Stimulated activated CD4-positive, alpha-beta T cell treated with anti-CD3 and anti-CD28 coated beads, Interleukin-15, amount 100 ng/mL, for 48 hours (primary cell): ENCODE measurements at places on chromosomes 7 and 10.

GRCh38 chr7:90833443-90833842, 237.3 kb downstream of the CDK14 start:
- DNase-seq, result no peak

DNA sequence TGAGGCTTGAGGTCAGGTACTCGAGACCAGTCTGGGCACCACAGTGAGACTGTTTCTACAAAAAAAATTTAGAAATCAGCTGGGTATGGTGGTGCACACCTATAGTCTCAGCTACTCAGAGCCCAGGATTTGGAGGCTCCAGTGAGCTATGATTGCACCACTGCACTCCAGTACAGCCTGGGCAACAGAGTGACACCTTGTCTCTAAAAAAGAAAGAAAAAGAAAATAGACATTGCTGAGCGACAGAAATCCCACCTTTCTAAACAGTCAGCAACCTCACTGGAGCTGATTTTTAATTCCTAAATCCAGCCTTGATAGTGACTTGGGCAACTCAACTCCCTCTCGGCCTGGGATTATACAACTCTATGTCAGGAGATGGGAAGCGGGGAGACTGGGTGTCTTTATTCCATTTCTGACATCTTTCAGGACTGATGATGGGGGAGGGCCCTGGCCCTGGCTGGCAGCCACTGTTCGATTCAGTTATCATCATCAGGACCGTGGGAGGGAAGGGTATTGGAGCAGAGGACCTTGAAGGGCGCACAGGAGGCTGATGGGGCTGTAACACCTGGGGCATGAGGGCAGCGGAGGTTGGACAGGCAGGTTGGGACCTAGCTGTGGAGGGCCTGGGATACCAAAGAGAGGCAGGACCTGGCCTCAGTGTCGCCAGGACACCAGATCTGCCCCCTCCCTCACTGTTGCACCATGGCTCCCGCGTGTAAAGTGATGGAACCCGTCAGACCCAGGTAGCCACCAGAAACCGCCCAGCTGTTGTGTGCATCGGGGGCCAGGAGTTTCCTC, 14.7 kb downstream of the HSPB1 start:
- DNase-seq, result no peak

DNA sequence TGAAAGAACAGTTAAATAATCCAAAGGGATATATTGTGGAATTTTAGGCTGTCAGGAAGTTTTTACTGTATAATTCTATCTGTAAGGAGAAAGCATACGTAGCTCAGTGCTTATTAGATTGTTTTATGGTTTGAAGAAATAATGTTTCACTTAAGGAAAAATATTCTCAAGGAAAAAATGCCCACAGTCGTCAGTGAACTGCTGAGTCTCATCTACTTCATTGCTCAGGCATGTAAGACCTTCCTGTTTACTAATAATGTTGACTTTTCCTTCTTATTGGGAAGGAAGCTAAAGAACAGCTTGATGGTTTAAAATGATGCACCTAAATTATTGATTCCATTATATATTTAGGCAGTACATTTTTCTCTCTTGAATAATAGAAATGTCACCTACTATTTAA, 304.2 kb downstream of the SDK1 start:
- DNase-seq, result no peak

DNA sequence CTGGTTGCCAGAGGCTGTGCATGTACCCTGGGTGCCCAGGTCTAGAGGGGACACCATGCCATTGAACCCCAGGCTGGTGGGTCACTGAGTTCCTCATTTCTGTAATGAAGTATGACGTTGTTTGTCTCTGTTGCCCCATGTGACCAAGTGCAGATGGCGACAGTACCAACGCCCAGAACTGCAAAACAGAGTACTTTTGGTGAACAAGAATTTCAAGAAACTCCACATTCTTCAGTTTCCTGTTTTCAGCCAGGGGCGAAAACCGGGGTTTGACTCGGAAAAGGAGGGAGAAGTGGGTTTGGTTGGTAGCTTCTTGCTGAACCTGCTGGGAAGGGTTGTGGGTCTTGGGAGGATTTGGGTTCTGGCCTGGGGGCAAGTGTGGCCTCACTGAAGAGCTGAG, 18.2 kb downstream of the CYP17A1 start:
- no peak for DNase-seq

DNA sequence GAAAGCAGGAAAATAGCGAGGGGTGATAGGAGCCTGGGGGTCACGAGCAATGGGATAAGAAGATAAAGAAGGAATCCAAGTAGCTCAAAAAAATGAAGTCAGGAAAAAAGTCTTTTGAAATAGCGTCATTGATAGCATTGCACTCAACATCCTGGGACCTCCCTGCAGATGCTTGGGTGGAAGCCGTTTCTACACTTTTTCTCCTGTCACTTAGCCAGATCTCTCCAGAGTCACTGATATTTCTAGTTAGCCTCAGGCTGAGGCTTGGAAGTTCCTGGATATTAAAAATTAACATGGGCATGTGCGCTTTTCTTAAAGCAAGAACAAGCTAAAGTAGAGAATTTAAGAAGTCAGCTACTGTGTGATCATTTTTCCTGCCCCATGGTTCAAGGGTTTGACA, 39.5 kb upstream of the CHST15 start:
- no peak for DNase-seq

DNA sequence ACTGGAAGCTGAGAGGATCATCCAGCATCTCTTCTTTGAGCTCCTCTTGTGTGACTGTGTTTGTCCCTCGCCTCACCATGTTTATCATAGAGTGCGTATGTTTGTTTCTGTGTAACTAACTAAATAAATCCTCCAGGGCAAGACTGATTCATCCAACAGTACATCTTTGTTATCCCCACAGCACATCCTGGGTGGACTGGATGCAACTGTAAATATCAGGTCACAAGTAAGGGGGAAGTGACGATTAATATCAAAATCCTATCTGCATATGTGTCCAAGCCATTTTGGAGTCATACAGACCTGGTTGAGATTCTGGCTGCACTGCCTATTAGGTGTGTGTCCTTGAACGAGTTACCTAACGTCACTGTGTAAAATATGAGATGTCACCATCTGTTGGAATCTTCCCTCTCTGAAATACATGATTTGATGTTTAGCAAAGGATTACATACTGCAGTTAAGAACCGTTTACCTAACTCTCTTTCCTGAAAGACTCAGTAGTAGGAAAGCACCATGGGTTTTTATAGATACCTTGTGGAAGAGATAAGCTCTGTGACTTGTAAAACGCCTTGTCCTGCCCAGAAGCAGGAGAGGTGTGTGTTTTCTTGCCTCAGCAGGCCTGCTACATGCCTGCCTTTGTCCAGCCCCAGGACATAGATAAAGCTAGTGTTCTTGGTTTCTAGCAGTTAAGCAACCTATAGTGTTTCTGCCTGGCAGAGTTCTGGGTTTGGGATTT, 25.8 kb downstream of the WBP1L start:
- no peak for DNase-seq

GRCh38 chr7:55651057-55651456, 78.8 kb upstream of the VOPP1 start:
- DNase-seq, result no peak

GRCh38 chr10:122648599-122649428, 50.8 kb downstream of the C10orf120 start:
- DNase-seq, result peak; percentile 1

GRCh38 chr10:57018452-57018851, 657.4 kb upstream of the ZWINT start:
- no peak for DNase-seq

- peak; percentile 7 for DNase-seq
Measured at GRCh38 chr10:28991333-28992270, 297.3 kb upstream of the LYZL1 start.

DNA sequence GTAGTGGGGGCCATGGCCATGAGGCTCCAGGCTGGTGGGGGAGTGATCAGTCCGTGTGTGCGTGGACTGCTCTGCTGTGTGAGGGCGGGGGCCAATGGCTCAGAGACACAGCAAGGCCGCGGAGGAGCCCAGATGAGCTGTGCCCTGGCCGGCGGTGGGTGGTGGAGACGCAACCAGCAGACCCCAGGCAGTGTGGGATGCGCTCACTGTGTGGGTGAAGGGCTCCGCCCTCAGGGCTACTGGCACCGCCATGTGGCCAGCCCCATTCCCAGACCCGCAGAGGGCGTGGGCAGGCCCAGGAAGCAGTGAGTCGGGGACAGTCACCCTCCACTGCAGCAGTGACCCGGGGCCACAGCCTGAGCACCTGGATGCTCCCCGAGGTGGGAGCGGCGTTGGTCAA, 9.1 kb downstream of the NKX6-2 start:
- no peak for DNase-seq

GRCh38 chr7:106134241-106134640, 22.1 kb upstream of the SYPL1 start:
- DNase-seq, result no peak

DNA sequence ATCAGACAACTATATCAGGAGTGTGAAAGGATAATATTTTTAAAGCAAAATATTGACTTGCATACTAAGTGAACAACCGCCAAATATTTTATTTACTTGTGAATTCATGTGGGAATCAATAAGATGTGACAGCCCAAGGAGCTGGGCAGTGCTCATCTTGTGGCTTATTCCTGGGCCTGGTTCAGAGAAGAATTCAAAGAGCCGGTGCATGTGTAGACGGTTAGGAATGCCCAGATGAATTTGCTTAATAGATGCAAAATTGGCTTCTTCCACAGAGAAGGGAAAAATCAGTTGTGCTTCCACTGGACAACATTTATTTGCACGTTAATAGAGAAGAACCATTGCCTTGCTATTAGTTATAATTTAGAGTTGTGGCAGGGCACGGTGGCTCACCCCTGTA, 4.4 kb downstream of the MYL7 start:
- no peak for DNase-seq

- DNase-seq, result no peak
Measured at GRCh38 chr10:97644936-97645335, 4.5 kb downstream of the PI4K2A start.

DNA sequence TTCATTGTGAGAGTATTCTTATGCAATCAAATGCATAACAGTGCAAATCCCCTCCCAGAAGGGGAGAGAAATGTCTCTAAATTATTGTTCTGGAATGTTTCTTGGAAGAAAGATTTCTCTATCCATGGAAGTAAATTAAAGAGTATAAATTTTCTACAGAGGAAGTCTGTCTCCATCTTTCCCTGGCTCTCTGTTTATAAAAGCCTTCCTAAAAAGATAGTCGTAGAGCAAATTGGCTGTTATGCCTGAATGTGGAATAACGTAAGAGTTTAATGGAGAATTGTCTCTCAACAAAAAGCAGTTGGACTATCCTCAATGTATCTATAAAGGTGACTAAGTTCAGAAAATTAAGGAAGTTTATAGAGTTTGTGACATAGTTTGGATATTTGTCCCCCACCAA, 76.3 kb downstream of the GNAT3 start:
- DNase-seq, result no peak
